ENCODE measurements at places on chromosomes 3 and 15.

DNA sequence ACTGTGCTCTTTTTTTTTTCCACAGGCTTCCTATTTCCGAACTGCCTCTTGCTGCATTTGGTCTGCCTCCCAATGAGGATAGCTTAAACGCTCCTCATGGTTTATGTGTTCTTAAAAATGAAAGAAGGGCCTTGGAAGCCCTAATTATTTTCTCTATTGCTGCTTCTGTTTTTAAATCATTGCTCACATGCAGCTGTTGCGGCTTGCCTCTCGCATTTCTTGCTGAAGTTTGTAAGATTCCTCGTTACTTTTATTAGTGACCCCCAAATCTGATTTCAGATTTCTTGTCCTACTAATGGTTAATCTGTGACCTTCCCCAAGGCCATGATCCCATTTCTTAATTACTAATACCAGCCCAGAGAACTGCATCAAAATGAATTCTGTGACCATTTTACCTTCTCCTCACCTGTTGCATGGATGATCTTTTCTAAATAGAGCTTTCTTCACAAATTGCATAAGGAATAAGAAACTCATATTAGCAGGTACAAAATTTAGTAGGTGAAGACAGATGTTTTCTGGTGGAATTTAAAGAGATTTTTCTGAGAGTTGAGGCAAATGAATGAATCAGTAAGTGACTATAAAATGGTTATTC, 1.8 kb downstream of the UBE2E1 start:
- no peak for DNase-seq

DNA sequence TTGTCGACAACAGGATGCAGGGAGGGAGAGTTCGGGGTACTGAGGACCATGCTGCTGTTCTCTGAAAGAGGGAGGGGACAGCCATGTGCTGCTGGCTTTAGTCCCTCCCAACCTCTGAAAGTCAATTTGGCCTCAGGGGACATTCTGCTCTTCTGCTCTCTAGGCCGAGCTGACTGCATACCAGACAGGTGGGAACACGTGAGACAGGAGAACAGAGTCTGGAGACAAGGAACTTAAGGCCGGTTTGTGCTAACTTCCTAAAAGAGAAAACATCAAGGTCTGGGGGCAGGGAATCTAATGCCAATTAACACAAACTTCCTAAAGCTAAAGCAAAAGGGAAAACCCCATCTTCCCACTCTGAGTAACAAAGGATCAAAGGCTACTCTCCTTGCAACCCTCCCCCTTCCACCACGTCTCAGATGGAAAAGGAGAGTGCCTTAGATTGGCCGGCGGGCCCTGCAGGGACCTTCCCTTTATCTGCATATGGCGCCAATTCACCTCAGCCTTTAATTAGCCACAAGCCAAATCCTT, 41.0 kb downstream of the SLCO2A1 start:
- no peak for DNase-seq

DNA sequence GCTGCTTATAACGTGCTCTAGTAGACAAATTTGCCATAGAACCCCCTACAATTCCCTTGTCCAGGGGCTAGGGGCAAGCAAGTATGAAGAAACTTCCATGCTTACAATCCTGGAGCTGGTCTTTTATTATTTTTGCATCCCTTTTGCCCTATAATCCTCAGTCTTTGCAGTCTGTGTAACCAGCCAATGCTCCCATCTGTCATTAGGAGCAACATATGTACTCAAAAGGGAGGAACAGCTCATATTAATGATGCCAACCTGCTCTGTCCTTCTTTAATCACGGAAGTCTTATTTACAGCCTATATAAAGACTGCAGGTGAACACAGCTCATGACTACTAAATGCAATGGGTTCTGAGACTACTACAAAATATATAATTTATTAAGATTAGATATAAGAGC, 263.3 kb downstream of the ZIC1 start:
- no peak for DNase-seq

DNA sequence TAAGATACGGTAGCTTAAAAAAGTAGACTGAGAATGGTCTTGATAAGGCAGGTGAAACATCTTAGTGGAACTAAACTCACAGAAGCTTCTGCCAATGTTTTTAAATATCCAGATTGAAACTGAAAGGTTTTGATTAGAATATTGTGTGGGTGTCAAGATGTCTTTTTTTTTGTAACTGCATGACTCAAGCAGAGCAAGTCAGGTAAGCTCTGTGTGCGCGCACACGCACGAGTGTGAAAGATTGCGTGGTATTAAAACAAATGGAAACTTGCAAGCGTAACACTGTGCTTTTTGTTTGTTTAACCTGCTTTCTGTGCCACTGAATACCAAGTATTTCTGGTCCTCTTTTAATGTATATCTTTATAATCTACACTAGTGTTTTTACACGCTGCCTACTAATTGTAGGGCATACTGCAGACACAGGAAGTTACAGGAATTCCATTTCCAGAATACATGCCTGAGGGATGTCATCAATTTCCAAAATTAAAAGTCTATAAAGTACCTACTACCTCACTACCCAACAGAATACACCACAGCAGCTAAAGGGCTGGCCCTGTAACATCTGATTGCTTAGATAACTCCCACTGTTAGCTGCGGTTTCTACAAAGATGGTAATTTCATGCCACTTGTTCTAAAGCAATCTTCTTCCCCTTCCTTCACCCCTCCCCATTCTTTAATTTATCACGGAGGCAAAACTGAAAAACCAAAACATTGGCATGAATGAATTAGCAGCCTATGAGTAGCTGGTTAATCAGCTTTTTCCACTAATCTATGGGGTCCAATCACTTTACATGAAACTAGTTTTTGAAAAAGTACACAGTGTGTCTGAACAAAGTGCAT, 472.8 kb downstream of the SHQ1 start:
- no peak for DNase-seq

All from esophagus squamous epithelium (tissue), 5 donors.